ENCODE measurements at places on chromosomes 5 and 9. TPM values are rescaled to one million over a fixed set of nuclear protein-coding genes. Genes with fewer than 3 reads are reported as not detected.

GRCh38 chr5:78903861-78904260 is 81.2 kb downstream of the ARSB start:
- peaks cover 58% of the 10 kb centered on the region for H3K4me1 ChIP-seq
- no peaks in the 10 kb centered on the region for H3K27me3 ChIP-seq
- H3K4me3 ChIP-seq = no peak overlapping the region

Gene ANKRD55
- total RNA-seq = not detected

Gene MCC
- total RNA-seq = 18.6 TPM

DNA sequence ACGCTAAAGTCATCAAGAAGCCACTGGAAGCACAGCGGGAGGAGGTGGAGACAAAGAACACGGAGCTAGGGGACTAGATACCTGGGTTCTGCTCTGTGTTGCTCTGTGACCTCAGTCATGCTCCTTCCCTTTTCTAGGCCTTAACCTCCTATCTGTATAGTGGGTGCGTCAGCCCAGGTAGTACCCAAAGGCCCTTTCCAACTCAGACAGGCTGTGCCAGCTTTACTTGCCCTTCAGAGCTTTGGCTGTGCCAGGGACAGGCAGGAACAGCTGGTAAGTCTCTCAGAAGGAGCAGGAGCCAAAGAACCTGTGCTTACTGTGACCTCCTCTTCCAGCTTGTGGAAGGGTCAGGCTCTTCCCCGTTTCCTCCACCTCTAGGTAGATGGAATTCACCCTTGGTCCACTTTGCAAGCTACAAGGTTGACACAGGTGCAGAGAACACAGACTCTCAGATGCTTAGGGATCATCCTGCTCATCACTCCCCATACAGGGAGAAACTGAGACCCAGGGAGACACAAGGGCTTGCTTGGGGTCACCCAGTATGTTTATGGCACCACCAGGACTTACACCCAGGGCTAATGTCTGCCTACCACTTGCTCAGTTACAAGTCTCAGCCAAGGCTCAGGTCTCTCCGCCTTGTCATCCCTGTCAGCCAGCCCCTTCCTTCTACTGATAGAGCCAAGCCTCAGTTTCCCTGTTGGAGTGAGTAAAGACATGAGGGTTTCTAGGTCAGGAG is 1.7 kb downstream of the CCDC69 start:
- H3K4me3 ChIP-seq = no peak overlapping the region
- no peak for DNase-seq
- peaks cover 5% of the 10 kb centered on the region for H3K4me1 ChIP-seq

DNA sequence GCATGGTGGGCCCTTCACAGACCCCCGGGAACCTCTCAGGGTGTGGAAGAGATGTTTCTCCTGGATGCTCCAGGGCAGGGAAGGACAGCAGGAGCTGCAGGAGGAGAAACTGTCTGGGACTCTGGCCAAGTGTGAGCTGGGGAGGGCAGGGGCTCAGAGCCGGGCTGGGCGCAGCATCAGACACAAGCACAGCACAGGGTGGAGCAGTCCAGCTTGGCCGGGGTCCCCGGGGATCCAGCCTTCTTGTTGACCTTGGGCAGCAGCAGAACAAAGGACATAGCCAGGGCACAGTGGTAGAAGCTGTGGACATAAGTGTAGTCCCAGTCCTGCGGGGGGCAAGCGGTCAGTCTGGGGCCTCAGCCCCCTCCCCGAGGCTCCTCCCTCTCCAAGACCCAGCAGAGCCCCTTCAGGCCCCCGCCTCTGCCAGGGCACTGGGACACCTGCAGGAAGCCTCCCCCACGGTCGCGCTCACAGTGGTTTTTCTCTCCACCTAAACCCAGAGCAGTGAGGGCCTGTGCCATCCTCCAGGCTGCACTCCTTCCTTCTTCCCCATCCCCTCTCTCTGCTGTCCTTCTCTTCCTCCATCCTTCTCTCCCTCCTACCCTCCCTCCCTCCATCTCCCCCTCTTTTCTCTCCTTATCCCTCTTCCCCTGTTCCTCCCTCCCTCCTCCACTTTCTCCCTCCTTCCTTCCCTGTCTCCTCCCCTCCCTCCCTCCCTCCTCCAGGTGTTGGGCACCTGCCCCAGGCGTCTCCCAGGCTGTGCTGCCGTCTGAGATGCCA is 10.1 kb downstream of the MYMK start:
- no peak overlapping the region for H3K27ac ChIP-seq
- peaks cover 2% of the 10 kb centered on the region for H3K27me3 ChIP-seq
- no peaks in the 10 kb centered on the region for H3K36me3 ChIP-seq
- no peak overlapping the region for H3K4me3 ChIP-seq
- no peak for DNase-seq
- peaks cover 19% of the 10 kb centered on the region for H3K4me1 ChIP-seq

GRCh38 chr5:160188141-160189015 is 40.9 kb upstream of the FABP6 start:
- peak overlapping the region; percentile 61 for H3K27ac ChIP-seq
- no peaks in the 10 kb centered on the region for H3K27me3 ChIP-seq
- H3K4me3 ChIP-seq = peak overlapping the region; percentile 54
- H3K4me1 ChIP-seq = peaks cover 7% of the 10 kb centered on the region
- no peak for DNase-seq
